ENCODE measurements at places on chromosomes 7 and 10. TPM values are rescaled to one million over a fixed set of nuclear protein-coding genes. Genes with fewer than 3 reads are reported as not detected.
A peak's percentile ranks its signal among the peaks of the same experiment; 100 is the strongest.

- no peak for DNase-seq
These were observed 67.9 kb downstream of the MTURN start for GRCh38 chr7:30202671-30203070.

DNA sequence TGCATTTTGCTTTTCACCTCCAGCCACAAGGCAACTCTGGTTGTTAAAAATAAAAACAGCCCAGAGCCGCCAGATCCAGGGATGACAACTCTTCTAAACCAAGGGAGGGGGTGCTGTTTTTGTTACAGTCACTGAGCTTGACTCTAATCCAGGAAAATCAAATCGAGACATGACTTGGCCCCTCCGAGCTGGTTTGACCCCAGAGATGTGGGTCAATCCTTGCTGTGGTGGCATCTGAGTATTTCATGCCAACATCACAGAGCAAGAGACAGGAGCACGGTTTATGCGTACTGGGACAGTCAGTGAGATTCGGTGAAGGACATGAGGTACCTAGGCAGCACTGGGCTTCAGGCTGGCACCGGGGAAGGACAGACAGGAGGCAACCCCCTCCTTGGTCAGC, 88.8 kb upstream of the ZMIZ1 start:
- DNase-seq, result no peak

DNA sequence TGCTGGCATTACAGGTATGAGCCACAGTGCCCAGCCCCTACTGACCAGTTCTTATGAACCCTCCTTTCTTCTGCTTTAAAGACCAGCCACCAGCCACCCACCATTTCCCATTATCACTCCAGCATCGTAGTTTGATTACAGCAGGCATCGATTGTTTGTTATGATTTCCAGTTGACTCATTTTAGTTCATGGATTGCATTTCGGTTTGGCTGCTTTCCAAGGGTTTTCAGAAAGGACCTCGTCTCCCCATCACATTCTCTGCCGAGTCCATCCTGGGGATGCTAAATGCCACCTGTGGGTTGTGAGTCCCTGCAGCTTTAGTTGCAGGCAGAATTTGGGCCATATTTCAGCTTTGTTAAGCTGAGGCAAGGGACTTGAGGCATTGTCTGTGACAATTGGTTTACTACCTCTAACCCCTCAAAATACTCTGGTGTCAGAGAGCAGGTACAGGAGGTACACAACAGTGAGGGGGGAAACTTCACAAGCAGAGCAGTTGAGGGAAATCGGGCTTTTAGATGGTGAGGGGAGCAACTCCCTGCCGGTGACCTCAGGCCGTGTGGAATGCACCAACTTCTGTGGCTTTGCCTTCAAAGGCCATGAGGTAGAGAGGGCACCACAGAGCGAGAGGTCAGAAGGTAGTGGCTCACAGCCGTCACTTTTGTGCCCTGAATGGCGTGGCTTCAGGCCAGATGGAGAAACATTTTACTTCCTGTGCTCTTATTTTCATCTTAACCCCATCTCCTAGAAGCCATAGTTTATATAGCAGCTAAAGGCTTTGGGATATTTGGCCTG, 203.8 kb downstream of the CCDC3 start:
- no peak for DNase-seq

- no peak for DNase-seq
These were observed 610.6 kb downstream of the SDK1 start for GRCh38 chr7:3911685-3912084.

DNA sequence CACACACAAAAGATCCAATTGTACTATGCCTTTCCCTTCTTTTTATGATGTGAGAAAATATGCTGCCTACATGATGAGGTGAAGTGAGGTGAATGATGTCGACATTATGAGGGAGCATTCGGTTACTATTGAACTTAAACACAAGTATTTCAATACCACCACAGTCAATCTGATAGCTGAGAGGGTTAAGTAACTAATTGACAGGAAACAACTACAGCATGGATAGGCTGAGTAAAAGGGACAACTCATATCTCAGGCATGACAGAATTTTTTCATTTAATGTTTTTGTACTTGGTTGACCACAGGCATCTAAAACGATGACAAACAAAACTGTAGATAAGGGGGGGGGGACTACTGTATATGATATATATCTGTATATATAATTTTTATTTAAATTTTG, 488.9 kb downstream of the SH2D4B start:
- no peak for DNase-seq

GRCh38 chr7:148474481-148475025, 116.0 kb upstream of the C7orf33 start:
- DNase-seq, result no peak

GRCh38 chr10:85413570-85413969, 953.0 kb downstream of the GRID1 start:
- no peak for DNase-seq

DNA sequence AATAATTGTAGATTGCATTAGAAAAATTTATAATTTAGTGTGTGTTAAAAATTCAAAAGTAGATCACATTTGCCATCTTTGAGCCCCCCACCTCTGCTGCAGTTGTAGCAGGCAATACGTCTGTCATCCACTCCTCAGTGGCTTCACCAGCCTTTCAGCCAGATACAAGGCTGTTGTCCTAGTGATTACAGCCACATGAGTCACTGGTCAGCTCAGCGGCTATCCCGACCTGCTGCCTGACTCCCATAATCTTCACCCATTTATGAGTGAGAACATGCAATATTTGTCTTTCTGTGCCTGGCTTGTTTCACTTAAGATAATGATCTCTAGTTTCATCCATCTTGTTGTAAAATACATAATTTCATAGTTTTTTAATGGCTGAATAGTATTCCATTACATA, 9.2 kb downstream of the OR2A5 start:
- DNase-seq, result no peak

DNA sequence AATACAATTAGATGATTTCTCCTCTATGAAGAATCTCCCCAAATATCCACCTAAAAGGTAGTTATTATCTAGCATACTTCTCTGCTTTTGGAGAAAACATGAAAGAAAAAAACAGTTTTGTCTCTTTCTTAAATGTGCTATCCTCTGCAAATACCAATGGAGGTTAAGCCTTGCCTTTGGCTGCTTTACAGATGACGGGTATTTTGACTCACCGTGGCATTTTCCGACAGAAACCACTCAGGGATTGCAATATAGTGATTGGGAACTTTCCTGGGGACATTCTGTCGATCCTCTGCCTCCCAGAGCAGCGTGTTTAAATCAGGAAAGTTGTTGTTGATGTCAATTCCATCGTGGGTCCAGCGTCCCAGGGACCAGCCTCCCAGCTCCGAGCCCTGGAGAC, 100.6 kb downstream of the GPR26 start:
- DNase-seq, result no peak

DNA sequence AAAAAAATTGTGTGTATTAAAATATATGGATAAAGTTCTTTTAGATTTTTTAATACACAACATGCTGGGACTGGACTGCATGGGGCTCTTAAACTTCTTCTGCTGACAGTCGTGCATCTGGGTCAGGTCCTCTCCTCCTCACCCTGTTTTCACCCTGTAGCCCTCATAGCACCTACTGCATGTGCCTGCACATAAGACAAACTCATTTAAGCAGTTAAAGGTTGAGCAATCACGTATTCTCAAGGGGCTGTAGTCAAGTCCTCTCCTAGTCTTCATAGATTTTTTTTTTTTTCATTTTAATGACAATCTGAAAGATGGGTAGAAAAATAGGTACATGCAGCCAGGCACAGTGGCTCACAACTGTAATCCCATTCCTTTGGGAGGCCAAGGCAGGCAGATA, 23.6 kb upstream of the PDCD4 start:
- no peak for DNase-seq

DNA sequence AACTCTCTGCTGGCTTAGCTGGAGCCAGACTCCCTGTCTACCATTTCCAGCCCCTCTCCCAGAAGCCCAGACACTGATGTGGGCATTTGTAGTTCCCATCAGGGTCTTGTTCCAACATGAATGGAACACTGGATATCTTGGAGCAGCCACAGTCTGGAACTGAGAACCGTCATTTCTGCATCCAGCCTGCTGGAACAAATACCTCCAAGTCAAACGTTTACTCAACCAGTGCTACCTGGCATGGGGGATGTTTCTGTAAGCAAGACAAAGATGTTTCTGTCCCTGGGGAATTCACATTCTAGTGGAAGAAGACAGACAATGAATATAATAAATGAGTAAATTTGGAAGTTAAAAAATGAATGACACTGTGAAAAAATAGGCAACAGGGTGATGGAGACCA, 70.8 kb upstream of the ZNF438 start:
- DNase-seq, result no peak

DNA sequence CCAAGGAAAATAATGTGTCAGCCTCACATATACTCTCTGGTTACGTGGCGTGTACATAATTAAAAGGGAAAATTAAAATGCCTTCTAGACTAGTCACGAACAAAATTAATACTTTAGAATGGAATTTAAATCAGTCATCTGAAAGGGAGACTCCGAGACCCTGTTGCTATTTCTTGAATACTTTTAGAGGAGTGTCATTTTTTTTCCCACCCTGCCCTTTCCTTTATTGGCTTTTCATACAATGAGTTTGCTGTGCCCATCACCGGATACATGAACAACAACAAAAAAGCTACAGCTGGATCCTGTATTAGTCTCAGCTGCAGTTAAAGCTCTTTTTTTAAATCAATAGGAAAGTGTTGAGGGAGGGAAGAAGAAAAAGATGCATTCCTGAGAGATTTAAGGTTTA, 20.1 kb downstream of the CYTH3 start:
- no peak for DNase-seq

DNA sequence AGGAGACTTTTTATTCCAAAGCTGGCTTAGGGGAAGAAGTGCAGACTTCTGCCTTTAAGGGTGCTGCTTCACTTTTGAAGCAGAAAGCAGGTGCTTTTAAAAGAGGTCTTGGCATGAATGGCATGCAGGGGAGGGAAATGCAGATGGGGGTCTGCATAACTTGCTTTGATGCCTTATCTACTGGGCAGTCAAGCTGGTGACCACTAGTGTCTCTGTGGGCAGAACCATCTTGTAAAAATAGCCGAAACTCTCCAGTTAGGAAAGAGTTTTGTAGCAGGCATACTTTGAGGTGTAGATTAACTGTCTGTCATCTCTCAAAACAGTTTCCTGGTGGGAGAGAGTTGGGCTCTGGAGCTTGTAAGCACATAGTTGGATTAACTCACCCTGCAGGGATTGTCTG, 9.9 kb upstream of the CTNNA3 start:
- DNase-seq, result no peak

DNA sequence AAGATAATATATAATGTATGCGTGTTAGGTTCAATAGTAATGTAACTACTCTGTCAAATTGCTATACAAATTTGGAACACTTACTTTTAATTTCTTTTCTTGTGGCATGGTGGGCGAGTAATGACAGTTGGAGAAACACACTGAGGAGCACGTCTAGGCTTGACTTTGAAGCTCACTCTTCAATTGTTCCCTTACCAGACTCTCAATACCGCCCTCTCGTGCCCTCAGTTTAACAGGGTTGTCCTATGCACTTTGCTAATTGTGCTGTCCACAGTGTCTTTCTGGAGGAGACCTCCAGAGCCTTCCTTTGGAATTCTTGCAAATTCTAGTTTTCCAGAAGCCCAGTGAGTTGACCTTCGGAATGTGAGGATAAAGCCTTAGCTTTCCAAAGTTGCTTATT, 107.2 kb upstream of the RELN start:
- no peak for DNase-seq

- DNase-seq, result peak; percentile 28
These were observed 4.9 kb downstream of the COL17A1 start for GRCh38 chr10:104080762-104081161.

DNA sequence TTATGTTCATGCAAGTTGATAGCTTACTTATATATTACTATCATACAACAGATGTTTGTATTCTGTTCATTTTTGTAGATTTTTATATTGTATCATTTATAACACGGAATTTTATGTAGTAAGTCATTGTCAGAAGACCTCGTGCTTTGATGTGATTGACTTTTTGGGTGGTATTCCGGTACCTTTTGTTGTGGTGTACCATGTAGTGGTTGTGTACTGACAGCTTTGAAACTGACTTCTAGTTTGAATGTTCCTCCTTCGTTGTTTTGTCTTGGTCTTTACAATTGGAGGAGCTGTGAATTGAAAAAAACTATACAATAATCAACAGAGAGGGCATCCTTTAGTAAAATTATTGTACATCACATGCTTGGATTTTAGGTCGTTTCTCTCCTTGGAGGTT, 61.5 kb downstream of the WAC start:
- DNase-seq, result no peak

DNA sequence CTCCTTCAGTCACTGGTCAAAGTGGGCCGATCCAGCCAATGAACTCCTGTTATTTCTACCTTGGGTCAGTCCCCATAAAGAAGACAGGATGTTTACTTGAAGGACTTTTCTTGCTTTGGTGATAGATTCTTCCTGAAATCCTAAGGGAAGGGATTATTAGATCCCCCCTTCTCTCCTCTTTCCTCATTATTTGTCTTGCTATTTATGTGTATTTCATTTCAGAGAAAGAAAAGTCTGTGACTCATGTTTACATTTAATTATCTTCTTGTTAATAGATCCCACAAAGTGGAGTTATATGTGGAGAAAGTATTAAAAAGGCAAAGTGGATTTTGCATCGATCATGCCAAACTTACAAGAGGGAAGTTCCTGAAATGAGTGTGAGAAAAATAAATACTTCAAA, 341.5 kb downstream of the PHTF2 start:
- no peak for DNase-seq

DNA sequence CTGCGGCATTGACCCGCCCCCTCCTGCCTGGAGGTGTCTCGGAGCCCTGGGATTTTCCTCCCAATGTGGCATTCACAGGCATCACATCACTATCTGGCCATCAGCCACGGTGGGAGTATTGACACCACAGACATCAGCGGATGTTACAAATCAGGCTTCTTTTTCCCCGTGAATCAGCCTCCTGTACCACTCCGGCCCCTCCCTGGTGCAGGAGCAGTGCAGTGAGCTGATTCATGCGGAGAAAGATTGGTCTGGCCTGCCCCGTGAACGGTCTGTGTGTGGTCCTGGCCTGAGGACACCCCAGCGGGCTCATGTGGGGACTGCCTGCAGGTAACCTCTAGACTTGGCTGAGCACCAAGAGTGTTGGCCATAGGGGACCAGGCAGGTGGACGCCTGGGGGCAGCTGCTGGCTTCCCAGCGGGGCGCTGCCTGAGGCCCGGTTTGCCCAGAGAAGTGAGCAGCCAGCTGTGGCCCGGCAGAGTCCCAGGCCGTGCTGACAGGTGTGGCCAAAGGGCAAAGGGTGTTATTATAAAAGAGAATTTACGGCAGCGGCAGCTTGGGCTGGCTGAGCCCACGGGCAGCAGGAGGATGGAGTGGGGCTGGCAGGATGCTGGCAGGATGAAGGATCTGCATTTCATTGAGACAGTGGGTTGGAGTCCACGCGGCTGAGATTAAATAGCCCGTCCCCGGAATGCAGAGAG, 32.1 kb upstream of the GNA12 start:
- no peak for DNase-seq

DNA sequence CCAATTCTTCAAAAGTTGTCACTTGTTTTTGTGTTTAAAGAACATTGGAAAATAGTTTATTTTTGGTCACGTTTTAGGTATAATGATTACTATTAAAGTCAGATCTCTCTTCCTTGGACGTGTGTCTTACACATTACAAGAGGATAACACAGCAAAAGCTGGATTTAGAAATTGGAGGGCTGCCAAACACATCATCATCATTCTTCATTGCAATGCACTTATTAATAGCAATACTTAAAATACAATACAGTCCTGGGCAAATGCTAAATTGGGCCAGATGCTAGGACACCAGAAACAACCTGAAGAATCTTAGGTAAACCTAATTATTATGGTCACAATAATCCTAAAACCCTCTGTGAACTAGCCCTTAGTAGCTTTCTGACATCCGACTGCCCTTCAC, 303.6 kb downstream of the DGKB start:
- DNase-seq, result no peak

Gene ADAM12
- not detected for total RNA-seq

Gene FXYD4
- not detected for total RNA-seq

Gene TMEM72
- 9.5 TPM for total RNA-seq

Gene RHOBTB1
- 4.0 TPM for total RNA-seq

Measured in transverse colon (tissue), 4 donors.